ENCODE measurements at places on chromosomes 4 and X. TPM values are rescaled to one million over a fixed set of nuclear protein-coding genes. Genes with fewer than 3 reads are reported as not detected.

The RWDD4 gene
- 12.6 TPM for total RNA-seq

The HSFX2 gene
- 0.16 TPM for total RNA-seq

The BTC gene
- total RNA-seq, result not detected

The COX7B2 gene
- total RNA-seq, result not detected

The ARHGAP36 gene
- total RNA-seq, result not detected

The HSPA4L gene
- total RNA-seq, result 0.54 TPM

The USP17L18 gene
- total RNA-seq, result not detected

The HTRA3 gene
- 14.6 TPM for total RNA-seq

The ODAPH gene
- total RNA-seq, result not detected

The XKRX gene
- total RNA-seq, result 0.32 TPM

The FRAS1 gene
- total RNA-seq, result 10.0 TPM

The GAK gene
- total RNA-seq, result 67.9 TPM

The SLC16A2 gene
- 13.0 TPM for total RNA-seq

The PDGFC gene
- 22.2 TPM for total RNA-seq

The XAGE2 gene
- not detected for total RNA-seq

The FDCSP gene
- not detected for total RNA-seq

The STS gene
- total RNA-seq, result 8.9 TPM

The HSFX1 gene
- 0.54 TPM for total RNA-seq

The TLR7 gene
- not detected for total RNA-seq

The SHROOM4 gene
- 3.6 TPM for total RNA-seq

The HSD17B13 gene
- not detected for total RNA-seq

The PRDM5 gene
- total RNA-seq, result 3.8 TPM

The UBL4A gene
- total RNA-seq, result 54.5 TPM

The PGAM4 gene
- total RNA-seq, result not detected

The LRIT3 gene
- not detected for total RNA-seq

The LUZP4 gene
- total RNA-seq, result not detected

The TMSB15A gene
- total RNA-seq, result 0.36 TPM

The MTMR8 gene
- not detected for total RNA-seq

The PNCK gene
- total RNA-seq, result 0.90 TPM

The SRPX2 gene
- 115 TPM for total RNA-seq
